ENCODE measurements at places on chromosomes 3 and 15.

DNA sequence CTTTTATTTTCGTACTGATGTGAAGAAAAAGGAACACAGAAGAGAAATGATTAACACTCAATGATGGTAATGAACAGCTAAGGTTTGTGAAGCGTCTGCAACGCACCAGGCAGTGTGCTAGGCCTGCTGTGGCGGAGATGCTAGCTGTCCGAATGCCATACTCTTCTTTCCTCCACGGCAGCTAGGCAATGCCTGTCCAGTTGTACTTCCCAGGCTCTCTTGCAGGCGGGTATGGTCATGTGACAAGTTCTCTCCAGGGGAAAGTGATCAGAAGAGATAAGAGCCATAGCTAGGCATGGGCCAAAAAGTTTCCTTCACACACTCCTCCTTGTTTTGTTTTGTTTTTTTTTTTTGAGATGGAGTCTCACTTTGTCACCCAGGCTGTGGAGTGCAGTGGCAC is 6.7 kb downstream of the TADA3 start:
- DNase-seq: no peak

- no peak for DNase-seq
These were observed 4.6 kb downstream of the GLCE start for GRCh38 chr15:69164807-69165636.

GRCh38 chr3:81776643-81777042 is 15.2 kb upstream of the GBE1 start:
- no peak for DNase-seq

DNA sequence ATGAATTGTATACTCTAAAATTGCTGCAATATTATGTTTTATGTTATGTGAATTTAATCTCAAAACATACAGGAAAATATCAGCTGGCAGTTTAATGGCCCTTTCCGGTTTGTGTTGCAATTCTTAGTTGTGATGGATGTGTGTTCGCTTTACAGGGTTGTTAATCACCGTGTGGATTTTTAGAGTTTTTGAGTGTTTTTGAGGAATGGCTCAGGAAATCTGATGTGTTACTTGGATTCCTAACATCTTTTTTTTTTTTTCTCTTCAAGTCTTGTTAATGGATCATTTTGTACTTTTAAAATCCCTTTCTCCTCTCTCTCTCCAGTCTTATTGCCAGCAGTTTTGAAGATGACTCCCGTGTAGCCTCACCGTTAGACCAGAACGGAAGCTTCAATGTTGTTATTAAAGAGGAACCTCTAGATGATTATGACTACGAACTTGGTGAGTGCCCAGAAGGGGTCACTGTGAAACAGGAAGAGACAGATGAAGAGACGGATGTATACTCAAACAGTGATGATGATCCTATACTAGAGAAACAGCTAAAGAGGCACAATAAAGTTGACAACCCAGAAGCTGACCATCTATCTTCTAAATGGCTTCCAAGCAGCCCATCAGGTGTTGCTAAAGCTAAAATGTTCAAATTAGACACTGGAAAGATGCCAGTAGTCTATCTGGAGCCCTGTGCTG is 35.7 kb downstream of the MGA start:
- peak; percentile 26 for DNase-seq

DNA sequence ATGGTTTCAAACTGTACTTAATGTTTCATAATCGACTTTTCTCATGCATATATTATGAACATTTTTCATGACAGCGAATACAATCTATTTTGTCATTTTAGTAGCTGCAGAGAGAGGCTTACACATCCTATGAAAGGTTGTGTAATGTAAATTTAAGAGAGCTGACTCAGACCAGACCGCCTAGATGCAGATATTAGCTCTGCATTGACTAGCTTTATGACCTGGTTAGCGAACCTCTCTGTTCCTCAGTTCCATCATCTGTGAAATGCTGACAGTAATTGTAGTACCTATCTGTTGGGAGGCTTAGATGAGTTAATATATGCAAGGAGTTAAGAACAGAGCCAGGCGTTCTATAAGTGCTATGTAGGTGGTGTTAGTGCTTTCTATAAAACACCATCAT is 116.2 kb upstream of the RASGRP1 start:
- DNase-seq: no peak

- no peak for DNase-seq
These were observed 481.7 kb downstream of the GBE1 start for GRCh38 chr3:81279481-81280379.

- no peak for DNase-seq
These were observed 1278.0 kb downstream of the OTOL1 start for GRCh38 chr3:162774613-162775100.

DNA sequence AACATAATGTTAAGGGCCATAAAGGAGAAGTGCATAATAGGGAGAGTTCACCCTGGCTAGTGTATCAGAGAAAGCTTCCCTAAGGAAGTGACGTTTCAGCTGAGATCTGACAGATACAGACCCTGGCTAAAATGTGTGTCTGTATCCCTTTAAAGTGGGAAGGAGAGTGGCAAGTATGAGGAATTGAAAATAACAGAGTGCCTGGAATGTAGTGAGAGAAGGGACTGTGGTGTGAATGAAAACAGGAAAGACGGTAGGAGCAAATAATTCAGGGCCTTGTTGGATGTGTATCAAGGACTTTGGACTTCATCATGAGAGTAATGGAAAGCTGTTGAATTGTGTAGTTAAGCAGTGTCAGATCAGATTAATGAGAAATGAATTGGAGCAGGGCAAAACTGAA is 30.5 kb downstream of the NEO1 start:
- no peak for DNase-seq

DNA sequence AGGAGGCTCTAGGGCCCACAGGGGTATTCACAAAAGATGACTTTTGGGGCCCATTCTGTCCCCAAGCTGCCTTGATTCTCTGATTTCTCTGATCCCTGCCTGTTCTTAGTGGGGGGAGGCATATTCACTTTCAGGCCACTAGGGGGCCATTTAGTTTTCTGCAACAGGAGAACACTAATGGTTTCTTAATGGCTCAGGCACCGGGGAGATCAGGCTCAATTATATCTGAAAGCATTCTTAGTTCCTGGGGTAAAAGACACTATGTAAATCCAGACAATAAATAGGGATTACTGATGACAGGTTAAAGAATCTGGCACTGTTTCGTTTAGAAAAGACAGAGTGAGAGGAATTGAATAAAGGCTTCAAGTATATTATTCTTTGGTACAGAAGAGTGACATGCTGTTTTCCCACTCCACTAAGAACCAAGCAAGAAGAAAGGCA is 2.5 kb upstream of the INAFM2 start:
- DNase-seq: peak; percentile 60

- no peak for DNase-seq
These were observed 5.2 kb downstream of the LINS1 start for GRCh38 chr15:100596792-100597191.

- no peak for DNase-seq
These were observed 1.9 kb downstream of the EHD4 start for GRCh38 chr15:41970456-41970855.

DNA sequence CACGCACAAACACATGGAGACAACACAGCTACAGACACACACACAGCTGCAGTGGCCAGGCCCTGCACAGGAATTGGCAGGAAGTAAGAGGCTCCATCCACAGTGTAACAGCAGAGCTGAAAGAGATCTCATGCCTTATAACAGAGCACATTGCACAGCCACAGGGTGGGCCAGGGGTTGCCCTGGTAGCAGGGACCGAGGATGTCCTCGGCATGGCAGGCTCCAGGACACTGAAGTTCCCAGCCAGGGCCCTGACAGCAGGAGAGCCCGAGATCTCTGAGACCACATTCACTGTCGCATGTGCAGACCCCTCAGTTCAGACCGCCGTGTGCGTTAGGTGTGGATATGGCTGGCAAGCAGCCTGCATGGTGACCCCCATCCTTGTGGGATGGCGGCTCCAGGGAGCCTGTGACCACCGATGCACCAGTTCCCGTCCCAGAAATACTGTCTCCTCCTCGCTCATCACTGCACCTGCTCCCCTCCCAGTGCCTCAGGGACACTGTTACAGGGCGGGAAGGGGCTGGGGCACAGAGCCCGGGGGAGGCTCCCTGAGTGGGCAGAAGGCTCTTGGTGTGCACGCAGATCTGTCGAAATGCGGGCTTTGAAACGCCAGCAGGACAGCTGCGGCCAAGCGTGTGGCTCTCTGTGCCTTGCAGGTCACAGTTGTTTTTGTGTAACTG is 1.5 kb upstream of the OCA2 start:
- DNase-seq: no peak

DNA sequence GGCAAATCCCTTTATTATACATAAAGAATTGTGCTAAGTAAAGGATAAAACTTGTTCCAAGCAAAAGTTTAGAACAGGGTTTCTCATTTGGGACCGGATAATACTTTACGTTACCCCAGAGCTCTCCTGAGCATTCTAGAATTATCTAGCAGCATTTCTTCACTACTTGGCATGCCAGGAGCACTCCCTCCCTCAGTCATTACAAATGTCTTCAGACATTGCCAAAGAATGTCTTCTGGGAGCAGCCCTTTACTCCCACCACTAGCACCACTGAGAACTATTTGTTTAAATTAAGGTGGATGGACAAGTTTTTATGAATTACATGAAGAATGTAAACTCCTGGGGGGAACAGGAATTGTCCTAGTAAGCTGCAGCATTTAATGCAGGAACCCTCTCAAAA is 516.4 kb downstream of the GBE1 start:
- no peak for DNase-seq

GRCh38 chr3:54781728-54782127 is 146.1 kb downstream of the LRTM1 start:
- DNase-seq: no peak

- no peak for DNase-seq
These were observed 125.3 kb upstream of the BNIP2 start for GRCh38 chr15:59814409-59814808.

DNA sequence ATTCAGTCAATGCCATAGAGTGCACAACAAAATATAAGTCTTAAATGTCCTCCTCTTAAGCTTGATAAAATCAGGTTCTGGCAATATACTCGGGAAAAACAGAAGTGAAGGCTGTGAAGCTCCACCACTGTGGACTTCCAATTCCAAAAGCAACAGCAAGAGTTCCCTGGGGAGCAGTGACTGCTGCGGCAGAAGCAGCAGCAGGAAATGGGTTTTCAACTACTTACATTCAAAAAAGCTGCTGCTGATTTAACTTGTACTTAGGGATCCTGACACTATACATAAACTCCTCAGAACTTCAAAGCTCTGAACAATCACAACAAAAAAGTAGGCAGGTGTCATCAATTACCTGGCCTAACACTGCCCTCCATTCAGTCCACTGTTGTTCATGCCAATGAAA is 4.7 kb downstream of the CEP152 start:
- DNase-seq: no peak

Measured in ACHN (cell line).